ENCODE measurements at places on chromosomes 12 and 14.
A peak's percentile ranks its signal among the peaks of the same experiment; 100 is the strongest.

DNA sequence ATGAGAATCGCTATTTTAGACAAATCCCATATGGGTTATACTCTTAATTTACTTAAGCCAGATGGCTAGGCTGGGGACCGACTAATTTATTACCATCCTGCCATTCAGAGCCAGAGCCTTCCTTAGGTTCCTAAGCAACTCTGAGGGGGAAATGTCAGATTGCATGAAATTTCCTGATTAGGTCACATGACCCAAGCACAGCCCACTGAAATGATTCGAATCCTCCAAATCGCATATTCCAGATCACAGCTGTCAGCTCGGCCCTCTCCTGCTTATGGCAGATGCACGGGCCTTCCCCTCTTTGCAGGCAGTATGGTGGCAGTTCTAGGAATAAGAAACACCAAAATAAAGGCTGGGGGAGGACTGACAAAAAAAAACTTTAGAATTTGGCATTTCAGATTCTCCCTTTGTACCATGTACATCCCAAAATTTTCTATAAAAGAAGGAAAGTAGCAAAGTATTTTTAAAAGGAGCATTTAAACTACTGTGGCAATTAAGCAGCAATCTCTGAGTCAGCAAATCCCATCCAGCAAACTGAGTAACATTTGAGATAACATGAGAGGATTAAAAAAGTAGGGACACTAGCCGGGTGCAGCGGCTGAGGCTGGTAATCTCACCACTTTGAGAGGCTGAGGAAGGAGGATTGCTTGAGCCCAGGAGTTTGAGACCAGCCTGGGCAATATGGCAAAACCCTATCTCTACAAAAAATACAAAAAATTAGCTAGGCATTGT is 30.5 kb upstream of the NUDT4 start:
- DNase-seq, result no peak

GRCh38 chr14:49865431-49865859 is 12.9 kb upstream of the NEMF start:
- peak; percentile 90 for DNase-seq

- DNase-seq, result no peak
Measured at GRCh38 chr14:65336191-65336591, 76.3 kb upstream of the FUT8 start.

DNA sequence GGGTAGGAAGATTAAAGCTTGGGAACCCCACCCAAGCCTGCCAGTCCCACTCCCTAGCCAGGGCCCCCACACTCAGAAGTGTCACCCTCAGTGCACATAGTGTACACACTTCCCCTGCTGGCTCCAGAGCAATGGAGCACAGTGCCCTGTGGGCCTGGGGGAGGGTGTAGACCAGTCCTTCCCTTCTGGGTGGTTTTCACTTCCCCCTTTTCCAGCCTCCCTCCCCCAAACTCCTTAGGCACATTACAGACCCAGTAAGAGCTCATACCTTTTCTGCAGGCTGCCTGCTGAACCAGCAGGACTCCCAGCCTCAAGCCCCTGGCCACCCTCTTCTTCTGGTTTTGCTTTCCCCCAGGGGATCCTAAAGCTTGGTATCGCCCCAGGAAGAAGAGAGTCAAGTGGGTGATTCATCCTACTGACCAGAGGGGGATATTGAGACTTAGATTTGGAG is at the start of gene ZNF385A:
Gene ZNF385A (minus strand): TSS at position 143 of the 451 bp plus-strand sequence. CDS start 219 bp downstream, outside the sequence.
- DNase-seq, result no peak

DNA sequence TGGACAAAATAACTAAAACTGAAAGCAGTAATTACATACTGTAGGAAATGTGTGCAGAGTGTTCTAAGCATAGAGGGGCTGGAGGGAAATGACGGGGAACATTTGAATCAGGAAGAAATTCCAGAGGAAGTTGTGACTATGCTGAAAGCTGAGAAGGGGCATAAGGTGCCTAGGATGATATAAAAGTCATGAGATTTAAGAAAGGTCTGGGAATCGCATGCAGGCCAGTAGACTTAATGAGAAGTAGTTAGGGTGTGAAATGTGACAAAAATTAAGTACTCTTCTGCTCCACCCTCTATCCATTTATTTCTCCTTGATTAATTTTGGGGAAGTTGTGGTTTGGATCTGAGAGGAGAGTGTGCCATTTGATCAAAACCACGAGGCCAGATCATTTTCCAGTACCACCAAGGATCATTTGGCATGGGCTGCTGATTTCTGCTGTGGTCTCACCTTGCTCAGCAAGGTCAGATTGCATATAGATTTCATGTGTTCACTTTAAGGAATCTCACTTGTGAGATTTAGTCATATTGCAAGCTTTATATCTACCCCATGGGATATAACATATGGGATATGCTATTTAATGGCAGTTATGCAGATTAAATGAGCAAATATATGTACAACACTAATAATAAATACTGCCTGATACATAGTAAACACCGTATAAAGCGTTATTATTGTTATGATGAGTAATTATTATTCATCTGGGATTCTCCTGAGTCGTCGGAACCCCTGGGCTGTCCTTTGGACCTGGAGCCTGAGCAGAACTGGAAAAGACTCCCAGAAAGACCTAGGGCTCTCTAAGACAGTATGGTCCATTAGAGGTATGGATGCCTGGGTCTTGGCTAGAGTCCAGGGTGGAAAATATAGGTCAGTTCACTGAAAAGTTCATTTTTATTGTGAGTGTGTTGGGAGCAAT is 72.3 kb downstream of the SRGAP1 start:
- DNase-seq, result no peak

DNA sequence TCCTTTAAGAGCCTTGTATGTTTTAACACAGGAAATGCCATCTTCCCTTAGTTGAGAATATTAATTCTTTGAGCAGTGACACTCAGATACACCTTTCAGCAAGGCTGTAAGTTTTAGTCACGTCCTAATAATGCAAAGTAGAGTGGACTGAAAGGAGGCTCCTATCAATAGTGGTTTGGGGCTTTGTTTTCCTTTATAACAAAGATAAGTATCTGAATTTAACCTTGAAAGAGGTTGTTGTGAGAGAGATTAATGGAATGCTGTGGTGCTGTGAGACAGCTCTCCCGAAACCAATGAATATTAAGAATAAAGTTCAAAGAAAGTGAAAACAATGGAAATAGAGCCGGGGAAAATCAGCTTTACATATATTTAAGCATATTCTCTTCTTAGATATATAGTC is 259.6 kb downstream of the ERC1 start:
- no peak for DNase-seq

GRCh38 chr12:79689061-79689476 is 1.7 kb downstream of the PAWR start:
- DNase-seq, result no peak

DNA sequence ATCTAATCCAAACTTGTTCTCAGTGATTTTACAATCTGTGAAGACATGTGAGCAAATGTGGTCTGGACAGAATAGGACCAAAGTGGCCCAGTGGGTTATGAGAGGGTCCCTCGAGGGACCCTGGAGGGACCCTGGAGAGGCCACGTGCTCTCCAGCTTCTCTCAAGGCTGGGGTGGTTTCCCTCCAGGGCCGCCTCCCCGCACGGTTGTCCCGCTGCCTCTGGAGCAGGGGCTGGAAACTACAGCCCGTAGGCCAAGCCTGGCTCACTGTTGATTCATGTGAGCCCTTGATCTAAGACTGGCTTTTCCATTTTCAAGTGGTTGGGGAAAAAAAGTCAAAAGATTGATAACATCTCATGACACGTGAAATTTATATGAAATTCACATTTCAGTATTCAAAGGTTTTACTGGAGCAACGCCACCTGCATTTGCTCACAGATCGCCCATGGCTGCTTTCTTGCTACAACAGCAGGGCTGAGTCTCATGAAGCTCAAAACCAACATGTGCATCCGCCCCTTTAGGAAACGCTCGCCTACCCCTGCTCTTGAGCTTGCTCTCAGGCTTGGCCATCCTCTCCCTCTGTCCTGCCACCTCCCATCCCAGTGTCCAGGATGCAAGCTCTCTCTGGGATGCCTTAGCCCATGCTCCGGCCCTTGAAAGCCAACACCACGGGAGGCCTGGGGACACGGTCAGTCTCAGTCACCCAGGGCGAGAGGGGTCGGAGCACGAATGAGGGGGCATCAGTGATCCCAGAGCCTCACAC is 12.1 kb upstream of the LRTM2 start:
- DNase-seq, result peak; percentile 14

GRCh38 chr12:40104461-40105264 is 1.2 kb downstream of the SLC2A13 start:
- DNase-seq, result no peak

DNA sequence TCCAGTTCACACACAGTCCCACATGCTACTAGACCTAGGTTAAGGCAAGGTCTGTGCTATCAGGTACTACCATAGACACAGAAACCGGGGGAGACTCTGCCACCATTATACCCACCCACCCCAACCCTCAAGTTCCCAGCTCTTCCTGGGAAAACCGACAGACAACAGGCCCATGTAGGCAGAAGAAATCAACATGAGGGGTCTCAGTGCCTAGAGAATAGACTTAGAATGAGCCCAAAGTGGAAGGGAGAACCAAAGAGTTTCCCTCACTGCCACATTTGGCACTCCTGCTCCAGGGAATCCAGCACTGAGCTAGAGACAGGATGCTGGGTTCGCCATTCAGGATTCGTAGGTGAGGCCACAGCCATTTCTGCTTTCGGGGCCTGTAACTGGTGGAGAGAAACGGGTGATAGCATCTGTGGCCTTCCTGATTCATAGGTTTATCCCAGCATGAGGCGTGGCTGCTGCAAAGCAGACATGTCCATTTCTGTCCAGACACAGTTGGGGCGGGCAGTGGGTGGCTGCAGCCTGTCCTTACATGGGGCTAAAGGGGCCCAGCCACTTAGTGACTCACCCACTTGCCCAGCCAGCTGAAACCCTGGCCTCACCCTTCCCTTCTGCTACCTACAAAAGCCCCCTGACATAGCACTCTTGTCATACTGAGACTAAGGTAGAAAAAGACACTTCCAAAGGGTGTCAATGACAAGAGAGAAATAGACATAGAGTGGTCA is 69.4 kb downstream of the IRF2BPL start:
- DNase-seq, result no peak

GRCh38 chr14:56657604-56658003 is 78.0 kb downstream of the TMEM260 start:
- no peak for DNase-seq

DNA sequence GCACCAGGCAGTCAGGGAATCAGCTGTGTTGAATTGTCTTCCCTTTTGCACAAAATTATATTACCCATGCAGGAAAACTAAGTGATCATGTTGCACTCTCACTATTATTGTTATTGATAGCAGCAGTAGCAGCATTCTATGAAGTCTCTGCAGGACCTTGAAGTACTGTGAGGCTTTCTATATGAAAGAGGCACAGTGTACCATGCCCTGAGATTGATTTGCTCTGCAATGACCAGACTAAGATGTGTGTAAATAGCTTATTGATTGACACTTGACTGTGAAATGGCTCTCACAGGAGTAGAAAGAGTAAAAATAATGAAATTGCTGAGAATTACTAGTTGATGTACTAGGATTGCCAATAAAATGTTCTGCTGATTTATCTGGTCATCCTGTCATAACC is 99.9 kb downstream of the KICS2 start:
- no peak for DNase-seq

DNA sequence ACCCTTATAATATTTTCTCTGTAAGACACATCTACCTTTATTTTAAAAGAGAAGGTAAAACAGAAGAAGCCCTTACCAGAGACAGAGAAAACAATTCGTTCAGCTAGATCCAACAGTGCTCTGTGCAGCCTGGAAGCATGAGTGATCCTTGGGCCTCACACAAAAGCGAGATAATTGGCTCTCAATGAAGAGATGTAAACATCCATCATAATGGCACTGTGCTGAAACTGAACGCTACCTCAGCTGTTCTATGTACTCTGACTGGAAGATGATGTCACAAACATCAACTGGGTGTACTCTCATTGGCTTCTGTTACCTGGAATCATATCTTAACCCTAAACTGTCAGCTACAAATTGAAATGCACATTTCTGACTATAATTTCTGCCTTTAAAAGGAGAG is at the start of gene MGAT4C:
Gene MGAT4C (minus strand): TSS at position 229 of the 400 bp plus-strand sequence.
- no peak for DNase-seq

Measured in glutamatergic neuron (in vitro differentiated cells).